Renal cortex interstitium (tissue), 15 donors: ENCODE measurements at places on chromosomes 16 and 17. TPM values are rescaled to one million over a fixed set of nuclear protein-coding genes. Genes with fewer than 3 reads are reported as not detected.

The CSH1 gene
- 3.7 TPM for polyA plus RNA-seq

The MYH3 gene
- polyA plus RNA-seq = 3.9 TPM

The ASGR1 gene
- 10.7 TPM for polyA plus RNA-seq

The TNP2 gene
- not detected for polyA plus RNA-seq

The RNF151 gene
- not detected for polyA plus RNA-seq

The NPIPB2 gene
- polyA plus RNA-seq = 14.8 TPM

The ADAM11 gene
- 2.9 TPM for polyA plus RNA-seq

The PRAC2 gene
- not detected for polyA plus RNA-seq

The STXBP4 gene
- polyA plus RNA-seq = 14.9 TPM

The SBK1 gene
- polyA plus RNA-seq = 17.2 TPM
